ENCODE measurements at places on chromosomes 13 and 19. TPM values are rescaled to one million over a fixed set of nuclear protein-coding genes. Genes with fewer than 3 reads are reported as not detected.
A peak's percentile ranks its signal among the peaks of the same experiment; 100 is the strongest.

GRCh38 chr19:42206871-42207755 lies 10.4 kb downstream of the DEDD2 start:
- H3K4me3 ChIP-seq, result no peak overlapping the region
- H3K4me1 ChIP-seq, result no peaks in the 10 kb centered on the region
- no peak for DNase-seq
- no peak overlapping the region for H3K27ac ChIP-seq
- no peaks in the 10 kb centered on the region for H3K27me3 ChIP-seq
- H3K36me3 ChIP-seq, result no peaks in the 10 kb centered on the region

DNA sequence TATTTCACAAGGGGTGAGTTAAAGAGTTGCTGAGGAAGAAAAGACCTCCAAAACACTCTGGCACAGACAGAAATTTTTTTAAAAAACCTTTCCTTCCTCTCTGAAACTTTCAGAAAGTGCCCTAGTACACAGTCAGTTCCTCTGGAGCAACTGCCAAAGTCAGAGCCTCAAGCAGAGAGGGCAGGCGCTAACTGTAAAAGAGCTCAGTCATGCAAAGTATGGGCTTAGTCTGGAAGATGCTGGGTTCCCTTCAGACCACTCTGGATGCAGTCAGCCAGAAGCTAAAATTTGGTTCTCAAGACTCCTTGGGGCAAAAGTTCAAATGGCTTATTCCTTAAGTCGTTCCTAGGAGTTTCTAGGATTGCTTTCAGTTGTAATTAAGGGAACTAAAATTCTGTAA lies 671.6 kb downstream of the PCDH9 start:
- no peaks in the 10 kb centered on the region for H3K4me1 ChIP-seq
- H3K4me3 ChIP-seq, result no peak overlapping the region
- no peaks in the 10 kb centered on the region for H3K27me3 ChIP-seq
- no peak overlapping the region for H3K27ac ChIP-seq
- H3K36me3 ChIP-seq, result no peaks in the 10 kb centered on the region

DNA sequence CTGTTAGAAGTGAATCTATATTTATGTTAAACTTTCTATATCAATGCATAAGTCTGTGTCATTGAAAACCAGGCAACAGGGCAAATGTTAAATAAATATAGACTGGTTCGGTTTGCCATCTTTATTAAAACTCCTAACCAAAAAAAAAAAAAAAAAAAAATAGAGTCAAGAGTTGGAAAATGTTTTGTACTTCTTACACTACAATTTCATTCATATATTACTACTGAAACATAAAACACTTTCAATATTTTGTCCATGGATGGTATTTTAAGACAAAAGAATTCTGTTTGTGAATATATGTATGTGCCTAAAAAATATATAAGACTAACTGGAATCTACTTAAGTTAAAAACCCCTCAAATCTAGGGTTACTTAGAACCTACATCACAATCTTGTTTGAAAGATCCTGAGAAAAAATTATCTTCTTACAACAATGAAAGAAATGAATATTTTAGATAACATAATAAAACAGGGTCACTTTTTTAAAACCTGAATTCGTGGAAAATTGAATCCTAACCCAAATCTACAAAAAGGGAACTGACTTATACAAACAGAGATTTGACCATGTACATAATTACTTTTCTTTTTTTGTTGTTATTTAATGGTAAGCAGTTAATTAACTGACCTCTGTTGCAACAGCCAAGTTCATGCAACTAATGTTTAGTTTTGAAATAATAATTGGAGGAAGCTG lies 5.1 kb downstream of the DACH1 start:
- DNase-seq, result no peak
- H3K4me1 ChIP-seq, result no peaks in the 10 kb centered on the region
- no peaks in the 10 kb centered on the region for H3K36me3 ChIP-seq
- H3K27ac ChIP-seq, result peak overlapping the region; percentile 79

DNA sequence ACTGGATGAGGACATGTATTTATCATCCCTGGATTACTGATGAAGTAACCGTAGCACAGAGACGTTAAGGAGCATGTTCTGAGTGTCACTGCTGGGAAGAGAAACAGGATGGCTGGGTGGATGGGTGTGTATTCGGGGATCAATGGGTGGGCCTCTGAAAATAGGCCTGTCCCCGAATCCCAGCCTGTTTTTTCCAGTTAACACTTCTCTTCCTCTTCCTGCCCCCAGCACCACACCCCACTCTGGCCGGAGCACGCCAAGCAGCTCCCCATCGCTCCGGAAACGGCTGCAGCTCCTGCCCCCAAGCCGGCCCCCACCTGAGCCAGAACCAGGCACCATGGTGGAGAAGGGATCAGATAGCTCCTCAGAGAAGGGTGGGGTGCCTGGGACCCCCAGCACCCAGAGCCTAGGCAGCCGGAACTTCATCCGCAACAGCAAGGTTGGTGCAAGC lies 8.8 kb downstream of the GRAMD1A start:
- peaks cover 8% of the 10 kb centered on the region for H3K4me1 ChIP-seq
- peak; percentile 47 for DNase-seq
- H3K4me3 ChIP-seq, result no peak overlapping the region
- no peaks in the 10 kb centered on the region for H3K36me3 ChIP-seq
- H3K27me3 ChIP-seq, result no peaks in the 10 kb centered on the region
- H3K27ac ChIP-seq, result peak overlapping the region; percentile 47

DNA sequence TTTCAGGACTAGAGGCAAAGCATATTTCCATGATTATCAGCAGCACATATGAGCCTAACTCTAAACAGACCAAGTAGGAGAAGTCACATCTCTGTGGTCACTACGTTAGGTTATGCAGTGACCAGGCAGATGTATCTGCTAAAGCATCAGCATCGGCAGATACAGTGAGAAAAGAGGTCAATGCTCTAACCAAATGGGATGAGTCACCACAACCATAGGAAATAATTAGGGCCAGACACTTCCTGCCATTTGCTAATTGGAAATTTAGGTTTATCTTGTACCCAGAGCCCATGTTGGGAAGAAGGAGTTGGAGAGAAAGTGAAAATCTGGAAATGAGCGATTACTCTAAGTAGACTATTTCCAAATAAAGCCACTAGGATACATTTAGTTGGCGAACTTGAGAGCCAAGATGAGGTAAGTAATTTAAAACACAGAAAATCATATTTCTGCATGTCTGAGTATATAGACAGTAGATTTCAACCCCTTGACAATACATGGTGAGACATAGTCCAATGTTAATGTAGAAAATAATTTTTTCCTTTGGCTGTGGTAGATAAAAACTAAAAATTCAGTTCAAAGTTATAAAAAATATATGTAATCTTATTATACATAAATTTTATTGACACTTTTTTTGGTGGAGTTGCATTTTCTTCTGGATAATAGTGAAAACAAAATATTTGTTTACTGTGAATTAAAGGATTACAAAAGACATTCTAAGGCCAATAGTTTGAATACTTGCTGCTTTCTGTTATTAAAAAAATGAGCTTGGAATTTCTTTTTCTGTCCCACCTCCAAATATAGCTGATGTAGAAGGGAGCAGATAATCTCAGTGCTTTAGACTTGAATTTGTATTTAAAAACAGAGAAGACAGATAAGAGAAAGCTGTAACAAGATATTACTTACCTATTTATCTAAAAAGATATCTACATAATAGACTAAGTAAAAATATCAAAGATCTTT lies 104.4 kb upstream of the CSNK1A1L start:
- H3K4me1 ChIP-seq, result no peaks in the 10 kb centered on the region
- no peaks in the 10 kb centered on the region for H3K36me3 ChIP-seq
- H3K27me3 ChIP-seq, result no peaks in the 10 kb centered on the region
- no peak overlapping the region for H3K4me3 ChIP-seq
- DNase-seq, result no peak
- no peak overlapping the region for H3K27ac ChIP-seq

GRCh38 chr19:16520074-16520973 lies 21.9 kb downstream of the CHERP start:
- no peak overlapping the region for H3K27ac ChIP-seq
- H3K4me1 ChIP-seq, result no peaks in the 10 kb centered on the region
- no peaks in the 10 kb centered on the region for H3K27me3 ChIP-seq
- no peaks in the 10 kb centered on the region for H3K36me3 ChIP-seq
- no peak overlapping the region for H3K4me3 ChIP-seq
- no peak for DNase-seq

- no peak overlapping the region for H3K4me3 ChIP-seq
- DNase-seq, result no peak
- no peaks in the 10 kb centered on the region for H3K27me3 ChIP-seq
- H3K4me1 ChIP-seq, result no peaks in the 10 kb centered on the region
- H3K36me3 ChIP-seq, result no peaks in the 10 kb centered on the region
- no peak overlapping the region for H3K27ac ChIP-seq
Observed at GRCh38 chr13:49667773-49668172, 23.5 kb downstream of the EBPL start.

DNA sequence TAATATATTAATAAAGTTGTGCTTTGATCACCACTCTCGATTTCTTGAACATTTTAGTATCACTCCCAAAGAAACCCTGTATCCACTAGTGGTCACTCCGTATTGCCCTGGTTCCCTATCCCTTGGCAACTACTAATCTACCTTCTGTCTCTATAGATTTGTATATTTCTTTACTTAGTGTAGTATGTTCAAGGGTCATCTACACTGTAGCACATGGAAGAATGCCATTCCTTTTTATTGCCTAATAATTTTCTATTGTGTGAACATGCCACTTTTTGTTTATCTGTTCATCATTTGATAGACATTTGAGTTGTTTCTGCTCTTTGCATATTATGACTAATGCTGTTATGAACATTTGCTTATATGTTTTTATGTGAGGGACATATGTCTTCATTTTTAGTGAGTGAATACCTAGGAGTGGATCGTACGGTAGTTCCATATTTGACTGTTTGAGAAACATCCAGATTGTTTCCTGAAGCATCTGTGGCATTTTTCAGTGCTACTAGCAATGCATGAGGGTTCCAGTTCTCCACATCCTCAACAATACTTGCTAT lies 254.0 kb downstream of the GPC6 start:
- no peak overlapping the region for H3K27ac ChIP-seq
- no peaks in the 10 kb centered on the region for H3K4me1 ChIP-seq
- H3K36me3 ChIP-seq, result no peaks in the 10 kb centered on the region
- no peak overlapping the region for H3K4me3 ChIP-seq
- no peaks in the 10 kb centered on the region for H3K27me3 ChIP-seq

- no peaks in the 10 kb centered on the region for H3K4me1 ChIP-seq
- no peaks in the 10 kb centered on the region for H3K36me3 ChIP-seq
- H3K4me3 ChIP-seq, result no peak overlapping the region
Observed at GRCh38 chr19:15577184-15577771, 37.7 kb upstream of the CYP4F8 start.

GRCh38 chr13:35514061-35514477 lies 37.6 kb upstream of the MAB21L1 start:
- no peak overlapping the region for H3K4me3 ChIP-seq
- H3K27me3 ChIP-seq, result no peaks in the 10 kb centered on the region
- no peaks in the 10 kb centered on the region for H3K4me1 ChIP-seq
- DNase-seq, result no peak
- H3K27ac ChIP-seq, result no peak overlapping the region

DNA sequence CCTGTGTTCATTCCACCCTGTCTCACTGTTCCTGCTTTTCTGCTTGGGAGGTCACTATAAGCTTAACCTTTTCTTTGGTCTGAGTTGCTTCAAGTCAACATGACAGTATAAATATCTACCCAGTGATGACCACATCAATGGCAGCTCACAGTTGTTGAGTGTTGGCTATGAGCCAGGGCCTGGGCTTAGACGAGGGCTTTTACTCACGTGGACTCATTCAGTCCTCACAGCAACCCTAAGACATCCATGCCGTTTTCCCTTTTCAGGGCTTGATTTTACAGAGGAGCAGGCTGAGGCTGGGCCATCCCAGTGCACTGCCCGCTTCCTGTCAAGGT lies 10.2 kb upstream of the CCDC97 start:
- peaks cover 22% of the 10 kb centered on the region for H3K4me1 ChIP-seq
- peak; percentile 37 for DNase-seq
- H3K27ac ChIP-seq, result peak overlapping the region; percentile 26
- H3K4me3 ChIP-seq, result no peak overlapping the region
- H3K36me3 ChIP-seq, result no peaks in the 10 kb centered on the region

DNA sequence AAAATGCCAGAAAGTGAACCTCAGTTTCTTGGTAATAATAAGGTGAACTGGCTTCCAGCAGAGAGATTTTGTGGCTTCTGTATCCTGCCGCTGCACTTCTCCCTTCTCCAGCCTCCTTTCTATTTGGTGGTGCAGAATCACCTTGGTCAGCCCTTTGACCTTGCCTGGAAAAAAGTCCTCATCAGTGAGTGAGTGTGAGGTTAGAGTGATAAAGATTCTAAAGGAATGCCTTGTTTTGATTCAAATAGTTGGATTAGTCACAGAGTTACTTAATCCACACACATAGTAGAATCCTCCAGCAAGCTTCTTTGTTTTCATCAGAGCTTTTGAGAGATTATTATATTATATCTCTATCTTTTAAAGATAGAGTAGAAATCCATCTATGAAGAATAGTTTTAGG lies 140.9 kb downstream of the KCNRG start:
- no peak overlapping the region for H3K27ac ChIP-seq
- H3K27me3 ChIP-seq, result no peaks in the 10 kb centered on the region
- DNase-seq, result no peak
- no peak overlapping the region for H3K4me3 ChIP-seq

DNA sequence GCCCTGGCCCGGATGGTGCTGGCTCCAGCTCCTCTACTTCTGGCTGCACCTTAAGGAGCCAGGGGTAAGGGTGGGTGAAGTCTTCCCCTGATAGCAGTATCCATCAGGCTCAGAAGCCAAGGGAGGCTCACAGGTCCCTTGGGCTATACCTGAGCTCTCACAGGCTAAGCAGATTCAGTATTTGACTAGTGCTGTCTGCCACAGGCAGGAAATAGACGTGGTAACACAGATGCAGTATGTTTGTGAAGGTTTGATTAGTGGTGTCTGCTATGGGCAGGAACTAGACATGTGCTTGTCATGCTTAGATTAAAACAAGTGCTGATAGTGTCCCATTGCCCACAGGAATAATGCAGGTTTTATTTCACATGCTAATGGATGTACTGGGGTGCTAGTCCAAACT lies 4.0 kb downstream of the SYT5 start:
- H3K4me3 ChIP-seq, result no peak overlapping the region
- peaks cover 5% of the 10 kb centered on the region for H3K4me1 ChIP-seq
- peaks cover 35% of the 10 kb centered on the region for H3K27me3 ChIP-seq
- no peaks in the 10 kb centered on the region for H3K36me3 ChIP-seq
- DNase-seq, result no peak

DNA sequence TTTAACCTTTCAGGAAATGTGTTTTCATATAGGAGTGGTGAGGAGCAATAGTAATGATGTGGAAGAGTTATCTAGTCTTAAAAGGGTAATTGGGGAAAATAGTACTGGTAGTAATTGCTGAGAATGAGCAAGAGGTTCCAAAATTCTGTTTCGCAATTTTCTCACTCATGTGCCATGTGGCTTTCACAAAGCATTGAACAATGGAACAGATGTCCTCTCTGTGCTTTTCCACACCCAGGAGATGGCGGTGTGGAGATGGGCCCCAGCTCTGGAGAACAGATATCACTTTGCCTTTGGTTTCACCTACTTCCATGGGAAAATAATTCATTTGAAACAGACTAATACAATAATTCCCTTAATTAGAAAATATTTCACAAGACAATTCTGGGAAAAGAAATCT lies 170.0 kb upstream of the SLC10A2 start:
- H3K4me1 ChIP-seq, result no peaks in the 10 kb centered on the region
- H3K27ac ChIP-seq, result no peak overlapping the region
- no peak for DNase-seq

The SCEL gene
- not detected for total RNA-seq
